Amygdala (tissue), 56 donors: ENCODE measurements at places on chromosomes 1 and 21.

DNA sequence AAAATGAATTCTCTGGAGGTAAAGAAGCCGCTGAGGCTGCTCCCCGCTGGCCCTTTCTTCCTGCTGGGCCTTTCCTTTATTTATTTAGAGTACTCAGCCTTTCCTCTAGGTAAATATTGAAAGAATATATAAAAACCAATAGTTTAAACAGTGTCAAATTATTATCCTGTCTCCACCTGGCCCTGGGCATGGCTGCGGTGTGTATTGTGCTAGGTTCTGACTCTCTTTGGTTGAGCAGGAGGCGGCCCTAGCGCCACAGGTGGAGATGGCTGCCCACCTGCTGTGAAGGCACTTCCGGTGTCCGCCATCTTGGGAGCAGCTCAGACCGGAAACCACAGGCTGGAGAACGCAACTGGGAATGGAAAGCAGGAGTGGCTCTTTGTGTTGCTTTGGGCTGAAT, 29.0 kb upstream of the CLDN14 start:
- no peak for DNase-seq

DNA sequence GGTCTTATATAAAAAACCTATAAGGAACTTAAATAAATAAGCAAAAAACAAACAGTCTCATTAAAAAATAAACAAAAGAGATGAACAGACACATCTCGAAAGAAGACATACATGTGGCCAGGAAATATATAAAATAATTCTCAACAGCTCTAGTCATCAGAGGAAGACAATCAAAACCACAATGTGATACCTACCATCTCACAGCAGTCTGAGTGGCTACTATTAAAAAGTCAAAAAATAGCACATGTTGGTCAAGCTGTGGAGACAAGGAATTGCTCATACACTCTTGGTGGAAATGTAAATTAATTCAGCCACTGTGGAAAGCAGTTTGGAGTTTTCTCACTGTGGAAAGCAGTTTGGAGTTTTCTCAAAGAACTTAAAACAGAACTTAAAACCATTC, 100.3 kb upstream of the ADAMTS5 start:
- DNase-seq = no peak

GRCh38 chr1:24018611-24019580, 38.8 kb upstream of the SRSF10 start:
- DNase-seq = peak; percentile 55

GRCh38 chr1:30976143-30976542, 67.6 kb upstream of the SDC3 start:
- no peak for DNase-seq

- no peak for DNase-seq
Observed at GRCh38 chr1:108080448-108080847, 115.5 kb upstream of the VAV3 start.

- DNase-seq = no peak
Observed at GRCh38 chr1:228365271-228366061, 41.2 kb downstream of the TRIM11 start.

- no peak for DNase-seq
Observed at GRCh38 chr1:210626341-210626740, 297.6 kb downstream of the HHAT start.

DNA sequence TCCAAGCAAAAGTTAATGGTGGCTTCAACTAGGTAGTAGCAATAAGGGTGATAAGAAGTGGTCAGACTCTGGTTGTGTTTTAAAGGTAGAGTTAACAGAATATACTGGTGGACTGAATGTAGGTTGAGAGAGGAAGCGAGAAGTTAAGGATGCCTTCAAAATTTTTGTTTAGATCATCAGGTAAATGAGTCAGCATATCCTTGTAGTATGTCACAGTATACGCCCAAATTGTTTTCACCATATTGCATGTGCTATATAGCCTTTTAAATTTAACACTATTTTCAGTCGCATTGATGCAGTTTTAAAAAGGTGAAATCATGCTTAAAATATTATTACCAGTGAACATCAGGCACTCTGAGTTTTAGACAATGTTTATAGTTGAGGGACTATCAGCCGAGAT, 74.6 kb downstream of the RBM11 start:
- DNase-seq = no peak

DNA sequence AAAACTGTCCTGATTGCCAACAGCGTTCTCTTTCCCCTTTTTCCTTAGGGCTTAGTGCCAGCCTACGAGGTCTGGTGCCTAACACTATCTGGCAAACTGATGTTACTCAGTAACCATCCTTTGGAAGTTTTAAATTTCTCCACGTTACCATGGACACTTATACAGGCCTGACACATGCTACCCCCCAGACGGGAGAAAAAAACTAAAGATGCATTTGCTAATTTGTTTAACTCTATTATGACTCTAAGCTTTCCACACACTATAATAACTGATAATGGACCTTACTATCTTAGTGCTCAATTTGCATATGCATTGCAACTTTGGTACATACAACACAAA, 36.8 kb downstream of the CLCA1 start:
- no peak for DNase-seq

- DNase-seq = no peak
Observed at GRCh38 chr21:32048353-32048752, 175.5 kb downstream of the HUNK start.

- DNase-seq = no peak
Observed at GRCh38 chr1:230986976-230987375, 8.1 kb downstream of the ARV1 start.
